ENCODE measurements at places on chromosomes 2 and 18.

DNA sequence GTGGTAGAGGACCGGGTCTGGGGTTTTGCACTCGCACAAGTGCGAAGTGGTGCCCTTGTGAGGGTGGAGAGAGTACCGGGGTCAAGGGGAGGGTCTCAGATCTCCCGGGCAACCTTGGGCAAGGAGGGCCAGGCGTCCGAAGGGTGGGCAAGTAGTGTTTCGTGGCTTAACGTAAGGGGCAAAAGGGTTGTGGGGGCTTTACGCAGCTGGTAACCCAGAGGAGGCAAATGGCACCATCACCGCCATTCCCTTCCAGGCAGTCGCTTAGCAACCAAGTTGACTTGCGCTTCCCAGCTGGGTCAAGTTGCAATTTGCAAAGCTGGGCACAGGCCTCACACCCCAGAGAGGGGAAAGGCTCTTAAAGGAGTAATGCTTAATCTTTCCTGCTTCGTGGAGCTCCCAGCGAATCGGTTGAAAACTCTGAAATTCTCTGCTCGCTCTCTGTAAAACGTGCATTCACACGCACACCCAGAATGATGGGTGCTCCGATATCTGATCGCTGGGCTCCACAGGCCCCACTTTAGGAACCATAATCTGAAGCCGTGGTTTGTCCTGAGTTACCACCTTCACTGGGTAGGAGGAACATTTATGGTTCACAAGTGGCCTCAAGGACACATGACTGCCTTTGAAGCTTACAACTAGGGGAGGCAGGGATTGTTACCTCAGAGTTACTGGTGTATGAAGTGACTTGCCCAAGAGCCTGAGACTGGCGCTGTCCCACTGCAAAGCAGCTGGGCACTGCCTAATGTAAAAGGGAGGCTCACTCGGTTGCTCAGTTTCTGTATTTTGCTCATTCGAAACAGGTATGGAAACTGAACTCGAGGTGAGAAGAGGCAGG, 127.9 kb downstream of the UXS1 start:
- no peak for DNase-seq

DNA sequence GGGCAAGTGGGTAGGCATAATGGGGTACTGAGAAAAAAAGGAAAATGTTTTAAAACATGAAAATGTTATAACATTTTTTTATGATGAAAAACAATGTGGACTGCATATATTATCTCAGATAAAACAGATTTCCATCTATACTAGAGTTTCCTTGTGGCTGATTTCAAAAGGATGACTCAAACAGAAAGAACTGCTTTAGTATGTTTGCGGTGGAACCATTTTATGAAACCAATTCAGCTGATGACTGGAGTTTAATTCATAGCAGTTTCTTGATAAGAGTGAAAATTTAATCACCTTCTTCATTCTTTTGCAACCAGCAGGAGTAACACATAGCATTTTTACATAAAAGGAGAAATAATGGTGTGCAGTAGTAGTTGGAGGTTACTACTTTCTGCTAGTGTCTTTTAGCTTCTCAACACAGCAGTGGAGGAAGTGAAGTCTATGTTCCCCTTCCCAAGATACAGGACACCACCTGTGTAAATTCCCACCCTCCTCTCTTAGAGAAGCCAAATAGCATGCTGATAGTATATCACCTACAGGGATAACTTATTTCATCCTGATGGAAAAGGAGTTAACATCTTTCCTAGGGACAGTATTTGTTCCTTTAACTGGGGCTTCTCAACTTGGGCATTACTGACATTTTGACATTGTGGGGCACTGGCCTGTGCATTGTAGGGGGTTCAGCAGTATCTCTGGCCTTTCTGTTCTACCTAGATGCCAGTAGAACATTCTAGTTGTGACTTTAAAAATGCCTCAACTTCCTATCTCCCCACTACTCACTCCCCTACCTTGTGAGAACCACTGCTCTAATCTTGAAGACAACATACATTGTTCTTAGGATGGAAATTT, 29.9 kb downstream of the PELI1 start:
- no peak for DNase-seq

- no peak for DNase-seq
Observed at GRCh38 chr2:174614261-174614660, 16.7 kb upstream of the WIPF1 start.

DNA sequence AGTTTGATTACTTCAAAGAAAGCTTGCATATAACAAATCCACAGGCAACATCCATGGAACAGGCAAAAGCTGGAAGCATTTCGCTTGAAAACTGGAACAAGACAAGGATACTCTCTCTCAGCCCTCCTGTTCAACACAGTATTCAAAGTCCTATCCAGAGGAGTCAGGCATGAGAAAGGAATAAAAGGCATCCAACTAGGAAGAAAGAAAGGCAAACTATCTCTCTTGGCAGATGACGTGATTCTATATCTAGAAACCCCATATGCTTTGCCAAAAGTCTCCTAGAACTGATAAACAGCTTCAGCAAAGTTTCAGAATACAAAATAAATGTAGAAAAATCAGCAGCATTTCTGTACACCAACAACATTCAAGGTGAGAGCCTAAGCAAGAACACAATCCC, 34.1 kb upstream of the MC4R start:
- DNase-seq = no peak

- DNase-seq = no peak
Observed at GRCh38 chr2:196849895-196850294, 40.7 kb upstream of the C2orf66 start.

- DNase-seq = peak; percentile 47
Observed at GRCh38 chr2:237533668-237534161, 32.7 kb upstream of the PRLH start.

GRCh38 chr2:193240752-193241151, 1046.0 kb upstream of the TMEFF2 start:
- DNase-seq = no peak

- DNase-seq = peak; percentile 81
Observed at GRCh38 chr2:98769784-98770183, 38.9 kb upstream of the MGAT4A start.

DNA sequence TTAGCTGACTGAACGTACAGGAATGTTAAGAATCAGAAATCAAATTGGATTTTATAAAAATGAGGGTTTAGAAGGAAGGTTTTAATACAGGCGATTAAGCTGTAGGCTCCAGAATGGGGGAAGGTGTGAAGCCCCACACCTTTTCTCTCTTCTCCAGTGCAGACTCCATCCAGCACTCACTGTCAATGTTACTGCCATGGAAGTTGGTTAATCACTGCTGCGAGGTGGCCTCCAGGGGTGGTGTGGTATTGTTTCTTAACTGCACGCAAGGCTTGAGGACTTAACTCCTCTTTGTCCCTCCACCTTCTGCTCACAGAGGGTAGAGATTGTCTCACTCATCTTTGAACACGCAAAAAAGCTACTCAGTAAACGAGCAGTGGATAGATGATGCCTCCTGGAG, 26.9 kb upstream of the YWHAQ start:
- no peak for DNase-seq

DNA sequence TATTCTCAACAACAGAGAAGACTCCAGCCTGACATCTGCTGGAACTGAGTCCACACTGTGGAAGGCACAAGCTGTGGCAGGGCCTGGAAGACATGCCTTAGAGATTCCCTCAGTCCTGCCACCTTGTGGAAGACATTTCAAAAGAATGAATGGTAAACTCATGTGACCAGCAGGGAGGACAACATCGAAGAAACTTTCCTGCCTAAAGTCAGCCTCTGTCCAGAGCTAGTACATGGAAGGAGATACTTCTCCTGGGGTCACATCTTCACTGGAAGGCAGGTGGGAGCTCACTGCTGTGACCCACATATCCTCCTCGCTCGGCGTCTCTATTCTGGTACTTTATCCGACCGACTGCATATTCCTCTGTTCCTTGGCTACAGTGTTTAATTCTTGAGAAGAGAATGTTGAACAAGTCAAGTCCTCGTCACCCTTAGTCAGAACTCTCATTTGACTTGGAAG, 59.5 kb downstream of the PUM2 start:
- peak; percentile 4 for DNase-seq

GRCh38 chr2:194054313-194054712, 1602.7 kb upstream of the SLC39A10 start:
- DNase-seq = no peak

All from NCI-H774 (cell line).